ENCODE measurements at places on chromosomes 11 and 22. TPM values are rescaled to one million over a fixed set of nuclear protein-coding genes. Genes with fewer than 3 reads are reported as not detected.
A peak's percentile ranks its signal among the peaks of the same experiment; 100 is the strongest.

DNA sequence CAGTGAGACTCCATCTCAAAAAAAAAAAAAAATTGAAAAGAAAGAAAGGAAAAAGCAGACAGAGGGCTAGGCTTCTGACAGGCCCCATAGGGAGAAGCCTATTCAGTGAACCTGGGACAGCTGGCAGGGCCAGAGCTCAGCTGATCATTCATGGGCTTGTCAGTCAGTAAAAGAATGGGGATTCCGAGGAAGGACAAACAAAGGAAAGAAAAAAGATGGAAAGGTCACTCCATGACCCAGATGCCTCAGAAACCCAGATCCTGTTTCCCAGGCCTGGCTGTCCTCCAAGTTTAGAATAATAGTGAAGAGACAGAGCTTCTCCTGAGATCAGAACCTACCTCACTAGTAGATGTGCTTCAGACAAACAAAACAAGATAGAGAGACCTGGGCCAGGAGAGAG is 34.3 kb upstream of the ASPHD2 start:
- DNase-seq: no peak

The MMP13 gene
- not detected for polyA plus RNA-seq

- DNase-seq: peak; percentile 66
These were observed 787.1 kb upstream of the API5 start for GRCh38 chr11:42524534-42525227.

The CD151 gene
- 184 TPM for polyA plus RNA-seq

GRCh38 chr11:85768473-85769146 is 42.3 kb downstream of the SYTL2 start:
- no peak for DNase-seq

The LDHAL6A gene
- 0.44 TPM for polyA plus RNA-seq

The CDC42EP2 gene
- 6.5 TPM for polyA plus RNA-seq

- DNase-seq: no peak
These were observed 43.7 kb downstream of the GAB4 start for GRCh38 chr22:16964366-16964765.

DNA sequence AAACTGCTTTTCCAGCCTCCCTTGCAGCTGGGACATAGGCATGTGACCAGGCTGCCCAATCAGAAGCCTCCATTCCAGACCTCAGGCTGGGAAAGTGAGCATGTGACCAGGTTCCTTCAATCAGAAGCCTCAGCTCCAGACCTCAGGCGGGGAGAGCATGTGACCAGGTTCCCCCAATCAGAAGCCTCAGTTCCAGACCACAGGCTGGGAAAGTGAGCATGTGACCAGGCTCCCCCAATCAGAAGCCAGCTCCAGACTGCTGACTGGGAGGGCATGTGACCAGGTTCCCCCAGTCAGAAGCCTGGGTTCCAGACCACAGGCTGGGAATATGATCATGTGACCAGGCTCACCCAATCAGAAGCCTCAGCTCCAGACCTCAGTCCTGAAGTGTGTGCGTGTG is 11.7 kb upstream of the IL2RB start:
- DNase-seq: no peak

GRCh38 chr11:28910926-28911325 is 802.7 kb downstream of the METTL15 start:
- no peak for DNase-seq

DNA sequence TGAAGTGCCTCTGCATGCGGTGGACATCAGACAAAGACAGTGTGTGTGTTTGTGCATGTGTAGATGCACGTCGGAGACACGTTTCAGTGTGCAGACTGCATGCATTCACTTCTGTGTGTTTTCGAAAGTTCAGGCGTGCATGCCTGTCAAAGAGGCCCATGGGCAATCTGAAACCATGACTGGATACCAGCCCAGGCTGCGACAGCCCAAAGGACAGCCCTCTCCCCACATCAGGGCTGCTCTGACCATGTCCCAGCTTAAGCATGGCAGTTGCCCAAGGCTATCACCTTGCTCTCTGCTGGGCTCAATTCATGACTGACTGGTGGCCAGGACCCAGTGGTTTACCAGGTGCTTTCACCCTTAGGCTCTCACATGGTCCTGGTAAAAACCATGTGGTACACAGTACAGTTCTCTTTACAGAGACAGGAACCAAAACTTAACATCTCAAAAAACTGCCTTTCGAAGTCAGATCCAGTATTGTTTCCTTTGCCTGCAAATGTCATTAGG is 423.7 kb upstream of the CADM1 start:
- no peak for DNase-seq

The INPPL1 gene
- polyA plus RNA-seq: 132 TPM

GRCh38 chr22:38474003-38474607 is 6.2 kb downstream of the KDELR3 start:
- no peak for DNase-seq

GRCh38 chr11:34243600-34244464 is 114.0 kb downstream of the ABTB2 start:
- DNase-seq: no peak

DNA sequence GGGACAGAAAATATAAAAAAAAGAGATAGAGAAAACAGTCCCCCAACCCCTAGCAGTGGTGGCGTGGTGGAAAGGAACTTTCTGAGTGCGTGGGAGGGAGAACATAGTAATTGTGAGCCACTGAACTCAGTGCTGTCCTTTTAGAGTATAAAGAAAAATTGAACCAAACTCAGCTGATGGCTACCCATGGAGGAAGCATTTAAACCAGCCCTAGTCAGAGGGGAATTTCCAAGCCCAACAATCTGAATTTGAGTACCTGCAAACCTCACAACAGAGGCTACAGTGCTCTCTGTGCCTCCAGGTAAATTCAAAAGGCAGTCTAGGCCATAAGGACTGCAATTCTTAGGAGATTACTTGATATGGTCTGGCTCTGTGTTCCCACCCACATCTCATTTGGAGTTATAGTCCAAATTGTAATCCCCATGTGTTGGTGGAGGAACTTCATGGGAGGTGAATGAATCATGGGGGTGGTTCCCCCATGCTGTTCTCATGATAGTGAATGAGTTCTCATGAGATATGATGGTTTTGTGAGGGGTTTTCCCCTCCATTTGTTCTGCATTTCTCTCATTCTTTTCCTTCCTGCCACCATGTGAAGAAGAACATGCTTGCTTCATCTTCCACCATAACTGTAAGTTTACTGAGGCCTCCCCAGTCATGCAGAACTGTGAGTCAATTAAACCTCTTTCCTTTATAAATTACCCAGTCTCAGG is 687.8 kb downstream of the FAM181B start:
- no peak for DNase-seq

- DNase-seq: no peak
These were observed 78.8 kb downstream of the RELT start for GRCh38 chr11:73454987-73455386.

- no peak for DNase-seq
These were observed 24.2 kb downstream of the UBE2L3 start for GRCh38 chr22:21591695-21592094.

The SAA1 gene
- not detected for polyA plus RNA-seq

The DDX25 gene
- polyA plus RNA-seq: 4.8 TPM

GRCh38 chr11:117072517-117073461 is 25.4 kb downstream of the SIK3 start:
- DNase-seq: no peak

DNA sequence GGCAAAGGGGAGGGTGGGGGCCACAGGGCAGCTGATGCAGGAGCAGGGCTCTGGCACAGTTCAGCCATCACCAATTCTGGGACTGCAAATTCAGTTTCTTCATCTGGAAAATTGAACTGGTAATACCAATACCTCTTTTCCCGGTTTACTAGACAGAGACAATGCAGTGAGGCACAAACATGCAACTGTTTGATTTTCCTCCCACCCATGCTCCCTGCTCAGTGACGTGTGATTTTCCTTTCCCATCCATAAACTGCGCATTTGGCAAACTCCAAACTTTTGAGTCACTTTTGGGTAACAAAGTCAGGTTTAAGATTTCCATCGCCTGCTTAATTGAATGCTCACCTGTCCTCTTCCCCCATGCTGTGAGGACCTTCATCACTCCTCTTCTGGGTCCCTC is 23.2 kb downstream of the P2RY2 start:
- DNase-seq: no peak

DNA sequence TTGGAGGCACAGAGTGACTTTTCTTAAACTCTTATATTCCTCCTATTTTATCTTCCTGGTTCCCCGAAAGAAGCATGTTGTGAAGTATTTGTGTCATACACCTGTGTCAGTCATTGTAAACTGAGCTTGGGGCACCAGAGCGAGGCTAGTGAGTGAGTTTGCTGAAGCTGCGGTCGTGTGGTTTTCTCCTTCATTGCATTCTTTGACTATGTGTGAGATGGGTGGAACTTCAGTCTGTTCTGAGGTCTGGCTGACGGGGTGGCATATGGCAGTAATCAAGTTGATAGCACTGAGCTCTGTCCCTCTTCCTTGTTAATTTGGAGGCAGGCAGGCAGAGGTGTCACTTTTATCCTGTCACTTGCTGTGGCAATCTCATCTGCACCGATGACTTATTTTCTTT is 4.2 kb downstream of the VPS26B start:
- DNase-seq: no peak

The PPP6R2 gene
- 31.5 TPM for polyA plus RNA-seq

DNA sequence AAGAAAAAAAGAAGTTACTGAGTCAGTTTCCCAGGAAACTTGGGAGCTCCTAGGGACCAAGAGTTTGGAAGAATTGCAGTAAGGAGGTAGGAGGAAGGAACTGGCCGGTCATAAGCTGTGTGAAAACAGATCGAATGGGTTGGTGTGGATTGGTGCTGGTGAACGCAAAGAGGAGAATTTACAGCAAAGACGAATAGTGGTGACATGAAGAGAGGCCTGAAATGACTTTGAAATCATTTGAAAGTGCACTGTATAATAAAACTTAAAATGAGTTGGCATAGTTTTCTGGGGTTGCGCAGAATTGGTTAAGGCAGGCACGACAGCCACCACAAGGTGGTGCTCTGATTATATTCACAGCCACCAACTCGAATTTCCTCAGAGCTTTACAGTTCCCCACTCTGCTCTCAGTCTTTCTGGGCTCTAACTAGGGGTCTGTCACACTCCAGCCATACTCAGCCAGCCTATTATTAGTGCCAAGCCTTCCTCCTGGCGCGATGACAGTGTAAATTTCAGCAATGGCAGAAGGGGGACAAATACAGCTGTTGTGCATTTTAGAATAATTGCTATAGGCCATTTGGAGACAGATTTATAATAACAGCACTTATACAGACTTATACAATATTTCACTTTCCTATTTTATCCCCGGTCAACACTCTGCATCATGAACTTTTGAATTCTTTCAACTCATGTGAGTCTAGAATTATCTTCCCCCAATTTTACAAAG is 8.3 kb upstream of the HTR3B start:
- DNase-seq: no peak

The SULT4A1 gene
- 2.1 TPM for polyA plus RNA-seq

DNA sequence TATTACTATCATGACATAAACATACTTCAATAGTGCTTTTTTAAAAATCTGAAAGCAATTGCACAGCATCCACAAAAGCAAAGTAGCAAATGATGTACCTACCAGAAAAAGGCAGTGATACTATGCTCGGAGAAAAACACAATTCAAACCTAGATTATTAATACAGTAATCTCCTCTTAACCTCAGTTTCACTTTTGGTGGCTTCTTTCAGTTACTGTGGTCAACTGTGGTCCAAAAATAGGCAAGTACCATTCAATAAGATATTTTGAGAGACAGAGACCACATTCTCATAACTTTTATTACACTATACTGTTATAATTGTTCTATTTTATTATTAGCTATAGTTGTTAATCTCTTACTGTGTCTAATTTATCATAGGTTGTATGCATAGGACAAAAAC is 20.8 kb downstream of the KCNA4 start:
- DNase-seq: no peak

The FIBIN gene
- polyA plus RNA-seq: 28.5 TPM

GRCh38 chr11:19525276-19525675 is 187.4 kb upstream of the NAV2 start:
- no peak for DNase-seq

The UBQLN3 gene
- polyA plus RNA-seq: not detected

GRCh38 chr22:44537467-44537866 is 39.4 kb upstream of the RTL6 start:
- no peak for DNase-seq

The SMTNL1 gene
- 0.28 TPM for polyA plus RNA-seq

GRCh38 chr11:37905707-37906417 is 1307.8 kb upstream of the RAG2 start:
- DNase-seq: no peak

The OR52A1 gene
- polyA plus RNA-seq: not detected

- no peak for DNase-seq
These were observed 304.1 kb downstream of the TBC1D22A start for GRCh38 chr22:47066616-47066905.

- DNase-seq: no peak
These were observed 52.8 kb upstream of the APOA1 start for GRCh38 chr11:116890193-116890592.

The MIAT gene
- polyA plus RNA-seq: 0.50 TPM

DNA sequence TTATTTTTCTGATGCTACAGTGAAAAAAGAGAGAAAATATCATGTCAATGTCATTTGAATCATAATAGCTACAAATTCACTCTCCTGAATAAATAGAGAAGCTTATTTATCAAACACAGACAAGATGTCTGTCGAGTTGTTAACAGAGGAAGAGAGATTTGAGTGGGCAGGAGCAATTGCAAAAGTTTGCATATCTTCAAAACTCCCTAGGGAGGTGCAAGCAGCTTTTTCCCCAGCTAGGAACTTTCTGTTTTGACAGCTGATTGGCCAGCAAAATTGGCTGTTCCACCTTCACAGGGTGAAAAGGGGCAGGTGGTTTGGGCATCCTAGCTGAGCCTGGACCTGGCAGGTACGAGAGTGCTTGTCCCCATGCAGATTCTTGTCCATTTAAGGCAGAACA is 98.2 kb downstream of the NTM start:
- DNase-seq: no peak

The VPS37C gene
- polyA plus RNA-seq: 15.5 TPM

- no peak for DNase-seq
These were observed 58.9 kb upstream of the THY1 start for GRCh38 chr11:119481667-119482400.

GRCh38 chr22:19957445-19957844 is 15.8 kb upstream of the TXNRD2 start:
- DNase-seq: no peak

GRCh38 chr11:35531246-35531645 is 5.8 kb upstream of the PAMR1 start:
- no peak for DNase-seq

DNA sequence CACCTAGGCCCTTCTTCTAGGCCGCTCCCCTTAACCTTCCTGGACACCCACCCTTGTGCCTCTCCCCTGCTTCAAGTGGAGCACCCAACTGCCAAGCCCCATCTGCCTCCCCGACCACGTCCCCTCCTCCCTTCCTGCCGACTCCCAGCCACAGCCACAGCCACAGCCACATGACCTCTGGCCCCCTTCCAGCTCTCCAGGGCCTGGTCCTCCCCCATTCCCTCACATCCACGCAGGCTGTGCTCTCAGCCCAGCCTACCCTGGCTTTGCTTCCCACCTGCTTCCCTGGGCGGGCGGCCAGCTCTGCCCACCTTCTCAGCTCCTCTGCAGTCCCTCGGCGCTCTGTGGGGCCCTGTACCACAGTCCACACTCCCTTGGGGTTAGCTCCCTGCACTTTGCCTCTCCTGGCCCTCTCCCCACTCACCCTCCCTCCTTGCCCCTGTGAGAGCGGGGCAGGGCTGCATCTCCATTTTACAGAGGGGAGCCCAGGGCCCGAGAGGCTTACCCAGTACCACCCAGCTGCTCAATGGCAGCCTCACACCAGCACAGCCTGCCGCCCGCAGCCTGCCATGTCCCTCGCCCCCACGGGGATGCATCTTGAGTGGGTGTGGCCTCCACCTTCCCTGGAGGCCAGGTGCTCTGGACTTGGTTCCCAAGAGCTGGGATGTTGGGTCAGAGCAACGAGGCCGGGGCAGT is 20.3 kb downstream of the PARVG start:
- no peak for DNase-seq

- no peak for DNase-seq
These were observed 39.0 kb upstream of the CD44 start for GRCh38 chr11:35100013-35100383.

The ANKK1 gene
- polyA plus RNA-seq: 0.16 TPM
